OCI-M1 (cell line): ENCODE measurements at places on chromosomes 12 and 14.

DNA sequence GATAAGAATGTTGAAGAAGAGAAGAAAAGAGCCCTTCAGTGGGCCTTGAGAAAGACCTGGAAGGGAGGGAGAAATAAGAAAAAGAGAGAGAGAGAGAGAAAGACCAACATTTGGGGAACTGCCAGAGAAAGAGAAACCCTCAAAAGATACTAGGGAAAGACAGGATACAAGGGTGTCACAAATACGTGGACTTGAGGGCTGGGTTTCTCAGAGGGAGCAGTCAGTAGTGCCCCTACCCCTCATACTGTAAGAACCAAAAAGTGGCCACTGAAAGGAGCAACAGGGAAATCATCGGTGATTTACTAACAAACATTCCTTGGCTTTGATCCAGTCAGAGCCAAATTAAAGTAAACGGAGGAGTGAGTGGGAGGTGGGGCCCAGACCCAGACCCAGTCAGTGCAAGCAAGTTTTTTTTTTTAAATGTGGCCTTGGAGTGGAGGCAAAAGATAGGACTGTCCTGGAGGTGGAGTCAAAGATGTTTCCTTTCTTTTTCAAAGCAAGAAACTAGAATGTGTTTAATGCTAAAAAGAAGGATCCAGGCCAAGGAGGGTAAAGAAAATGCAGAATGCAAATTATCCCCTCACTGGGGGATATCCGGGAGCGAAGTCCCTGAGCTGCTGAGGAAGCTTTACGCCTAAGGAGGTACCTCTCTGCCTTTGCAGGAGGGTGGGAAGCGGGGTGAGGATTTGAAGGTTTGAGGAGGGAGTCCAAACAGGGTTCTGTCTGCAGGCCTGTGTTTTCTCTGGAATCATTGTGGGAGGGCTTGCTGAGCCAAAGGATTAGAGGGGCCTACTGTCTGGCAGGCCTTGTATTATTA, 143.5 kb upstream of the AMIGO2 start:
- peak; percentile 73 for DNase-seq

GRCh38 chr12:110349096-110349495, 54.4 kb downstream of the ANAPC7 start:
- DNase-seq = no peak

GRCh38 chr12:50302686-50303085, 19.4 kb upstream of the LIMA1 start:
- DNase-seq = no peak

- DNase-seq = peak; percentile 80
Measured at GRCh38 chr12:116599285-116600136, 40.3 kb downstream of the MAP1LC3B2 start.

GRCh38 chr12:54341378-54342300, 16.7 kb downstream of the COPZ1 start:
- no peak for DNase-seq

- no peak for DNase-seq
Measured at GRCh38 chr12:25830456-25830855, 128.0 kb upstream of the RASSF8 start.

- DNase-seq = no peak
Measured at GRCh38 chr12:52395761-52396434, 10.2 kb downstream of the KRT82 start.

DNA sequence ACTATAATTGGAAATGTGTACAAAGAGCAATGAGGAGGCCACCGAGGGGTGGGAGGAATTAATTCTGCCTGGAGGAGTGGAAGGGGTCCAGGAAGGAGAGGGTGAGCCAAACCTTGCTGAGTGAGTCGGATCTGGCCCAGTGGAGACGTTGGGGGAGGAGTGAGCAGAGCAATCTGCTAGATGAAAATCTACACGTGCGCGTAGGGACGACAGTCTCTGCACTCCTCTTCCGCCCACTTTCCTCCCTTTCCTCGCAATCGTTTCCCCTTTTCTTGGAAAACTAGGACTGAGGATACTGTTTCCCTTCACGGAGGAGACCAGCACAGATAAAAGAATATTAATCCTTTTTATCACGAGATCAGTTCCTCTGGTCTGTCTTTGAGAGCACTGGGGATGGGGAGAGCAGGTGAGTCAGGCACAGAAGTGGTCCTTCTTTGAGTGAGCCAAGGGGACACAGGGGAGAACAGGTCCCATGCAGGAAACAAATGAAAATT, 2.9 kb upstream of the NAB2 start:
- peak; percentile 84 for DNase-seq

DNA sequence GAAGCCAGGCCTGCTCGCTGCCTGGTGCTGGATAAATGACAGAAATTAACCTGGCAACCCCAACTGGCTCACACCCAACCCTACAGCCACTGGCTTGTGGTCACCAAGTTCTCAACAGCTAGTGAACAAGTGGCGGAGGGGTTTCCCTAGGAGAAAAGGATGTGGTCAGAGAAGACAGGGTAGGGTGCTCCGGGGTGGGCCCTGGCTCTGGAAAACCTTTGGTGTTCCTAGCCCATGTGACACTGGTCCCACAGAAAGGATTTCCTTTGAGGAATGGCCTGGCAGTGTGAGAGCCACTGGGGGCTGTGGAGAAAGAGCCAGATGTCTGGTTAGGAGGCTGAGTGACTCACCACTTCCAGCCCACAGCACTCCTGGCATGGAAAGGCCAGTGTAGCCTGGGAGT, 8.7 kb downstream of the SYNE3 start:
- DNase-seq = peak; percentile 51

DNA sequence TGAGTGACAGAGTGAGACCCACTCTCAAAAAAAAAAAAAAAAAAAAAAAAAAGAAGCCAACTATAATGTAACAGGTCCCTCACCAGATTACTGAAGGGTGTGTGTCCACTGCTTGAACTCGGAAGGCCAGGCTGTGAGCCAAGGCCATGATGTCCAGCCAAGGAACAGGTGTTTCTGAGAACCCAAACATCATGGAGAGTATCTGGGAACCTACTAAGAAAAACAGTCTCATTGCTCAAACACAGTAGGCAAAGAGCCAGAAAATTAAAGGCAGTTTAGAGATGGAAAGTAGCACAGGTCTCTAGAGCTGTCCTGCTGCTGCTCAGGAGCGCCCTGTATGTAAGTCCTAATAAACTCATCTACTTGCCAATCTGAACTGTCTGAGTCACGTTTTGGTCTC, 12.5 kb upstream of the MAP4K5 start:
- no peak for DNase-seq

DNA sequence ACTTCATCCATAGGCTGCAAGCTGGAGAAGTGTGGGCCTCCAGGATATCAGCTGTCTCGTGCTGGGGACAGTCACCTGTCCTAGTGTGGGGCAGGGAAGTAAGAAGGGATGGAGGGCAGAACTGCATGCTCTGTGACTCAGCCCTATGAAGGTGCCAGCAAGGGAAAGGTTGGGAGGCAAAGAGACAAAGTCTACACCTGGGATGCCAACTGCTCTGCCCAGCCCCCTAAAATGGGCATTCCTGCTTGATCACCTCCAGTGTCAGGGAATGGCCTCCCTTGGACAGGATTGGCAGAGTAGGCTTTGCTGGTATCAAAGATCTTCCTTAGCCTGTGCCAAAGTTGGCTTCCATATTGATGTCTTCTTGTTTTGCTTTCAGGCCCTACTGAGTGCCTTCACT, 335.0 kb downstream of the BCL11B start:
- DNase-seq = no peak

- peak; percentile 76 for DNase-seq
Measured at GRCh38 chr12:107607464-107608392, 77.9 kb upstream of the PWP1 start.

DNA sequence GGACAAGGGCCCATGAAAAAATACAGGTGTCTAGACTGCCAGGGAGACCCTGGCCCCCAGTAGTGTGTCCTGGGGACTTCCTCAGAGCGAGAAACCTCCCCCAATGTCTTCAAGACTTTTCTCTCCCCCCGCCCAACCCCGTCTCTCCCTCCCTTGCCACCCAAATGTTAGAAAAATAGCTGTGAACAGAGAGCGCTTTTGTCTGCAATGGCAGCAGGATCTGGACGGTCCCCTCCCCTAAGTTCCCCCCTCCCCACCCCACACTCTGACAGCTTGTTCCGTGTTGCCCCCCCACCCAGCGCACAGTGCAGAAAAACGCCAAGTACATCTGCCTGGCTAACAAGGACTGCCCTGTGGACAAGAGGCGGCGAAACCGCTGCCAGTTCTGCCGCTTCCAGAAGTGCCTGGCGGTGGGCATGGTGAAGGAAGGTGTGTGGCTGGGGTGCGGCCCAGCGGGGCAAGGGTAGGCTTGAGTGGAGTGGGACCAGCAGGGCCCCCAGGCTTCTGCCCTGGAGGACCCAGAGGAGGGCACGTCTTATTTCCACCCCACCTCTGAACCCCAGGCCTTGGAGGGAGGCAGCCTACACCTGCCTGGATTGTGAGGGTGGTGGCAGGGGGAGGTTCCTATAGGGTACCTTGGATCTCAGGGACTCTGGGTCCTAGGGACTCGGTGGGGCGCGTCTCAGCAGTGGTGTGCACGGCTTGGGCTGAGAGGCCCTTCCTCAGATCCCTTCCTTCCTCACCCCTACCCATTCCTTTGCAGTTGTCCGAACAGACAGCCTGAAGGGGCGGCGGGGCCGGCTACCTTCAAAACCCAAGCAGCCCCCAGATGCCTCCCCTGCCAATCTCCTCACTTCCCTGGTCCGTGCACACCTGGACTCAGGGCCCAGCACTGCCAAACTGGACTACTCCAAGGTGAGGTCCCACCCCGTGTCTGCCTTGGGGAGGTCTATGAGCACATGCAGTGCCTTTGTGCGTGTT, 4.8 kb downstream of the NR4A1 start:
- no peak for DNase-seq

- DNase-seq = no peak
Measured at GRCh38 chr12:106663385-106663784, 80.6 kb downstream of the RFX4 start.

DNA sequence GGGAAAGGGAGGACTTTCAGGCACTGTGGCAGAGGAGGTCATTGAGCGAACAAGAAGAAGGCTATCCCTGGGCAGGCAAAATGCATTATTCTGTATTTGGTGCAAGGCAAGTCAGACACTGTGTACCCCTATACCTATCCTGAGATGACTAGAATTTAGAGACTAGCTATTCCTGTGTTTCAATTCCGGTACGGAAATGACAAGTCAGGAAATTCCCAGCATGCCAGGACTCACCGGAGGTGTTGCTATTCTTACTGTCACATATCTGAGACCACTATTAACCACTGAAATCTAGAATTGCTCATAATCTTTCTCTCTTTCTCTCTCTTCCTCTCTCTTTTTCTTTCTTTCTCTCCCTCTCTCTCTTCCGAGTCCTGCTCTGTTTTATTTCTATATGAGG, 297.1 kb downstream of the PDZRN4 start:
- DNase-seq = no peak

- no peak for DNase-seq
Measured at GRCh38 chr14:79229383-79229909, 981.9 kb downstream of the DIO2 start.

- no peak for DNase-seq
Measured at GRCh38 chr12:104294927-104295668, 8.4 kb upstream of the EID3 start.

GRCh38 chr12:6667559-6668210, 4.8 kb upstream of the ING4 start:
- no peak for DNase-seq

DNA sequence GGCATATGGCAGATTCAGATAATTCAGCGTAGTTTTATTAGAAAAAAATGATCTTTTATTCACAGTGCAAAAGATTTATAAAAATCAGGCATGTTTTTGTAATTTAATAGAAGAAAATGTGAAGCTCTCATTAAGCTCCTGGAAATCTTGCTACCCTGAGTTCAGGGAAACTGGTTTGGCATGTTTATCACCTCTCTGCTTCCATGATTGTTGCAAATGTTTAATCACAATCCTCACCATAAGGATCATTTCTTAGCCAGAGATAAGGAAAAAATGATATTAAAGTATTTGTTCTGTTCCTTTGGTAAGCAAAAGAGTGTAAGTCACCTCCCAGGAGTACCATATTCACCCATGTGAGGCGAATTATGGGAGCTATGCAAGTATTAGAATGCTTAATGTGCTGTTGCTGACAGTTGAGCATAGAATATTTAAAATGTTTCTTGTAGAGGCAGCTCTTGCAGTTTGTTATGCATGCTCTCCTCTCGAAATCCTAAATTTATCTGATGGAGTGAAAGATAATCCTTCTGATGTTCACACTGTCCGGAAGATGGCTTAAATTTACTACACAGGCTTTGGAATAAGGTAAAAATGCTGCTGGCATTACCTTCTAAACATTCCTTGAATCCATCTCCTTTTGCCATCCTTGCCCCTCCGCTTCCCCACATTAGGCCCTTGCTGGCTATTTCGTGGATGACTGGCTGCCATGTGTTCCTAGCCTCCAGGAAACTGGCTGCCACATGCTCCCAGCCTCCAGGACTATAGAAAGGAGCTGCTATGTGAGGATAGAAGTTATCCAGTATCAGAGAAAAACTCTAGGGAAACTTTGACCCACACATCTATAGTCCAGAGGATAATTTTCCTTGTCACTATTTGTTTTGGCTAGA, 115.8 kb upstream of the CCDC198 start:
- no peak for DNase-seq

- DNase-seq = no peak
Measured at GRCh38 chr14:61050417-61050816, 69.4 kb downstream of the SLC38A6 start.

GRCh38 chr12:63326260-63326659, 175.3 kb upstream of the AVPR1A start:
- no peak for DNase-seq

- no peak for DNase-seq
Measured at GRCh38 chr12:49228653-49229052, 36.2 kb upstream of the TUBA1C start.

DNA sequence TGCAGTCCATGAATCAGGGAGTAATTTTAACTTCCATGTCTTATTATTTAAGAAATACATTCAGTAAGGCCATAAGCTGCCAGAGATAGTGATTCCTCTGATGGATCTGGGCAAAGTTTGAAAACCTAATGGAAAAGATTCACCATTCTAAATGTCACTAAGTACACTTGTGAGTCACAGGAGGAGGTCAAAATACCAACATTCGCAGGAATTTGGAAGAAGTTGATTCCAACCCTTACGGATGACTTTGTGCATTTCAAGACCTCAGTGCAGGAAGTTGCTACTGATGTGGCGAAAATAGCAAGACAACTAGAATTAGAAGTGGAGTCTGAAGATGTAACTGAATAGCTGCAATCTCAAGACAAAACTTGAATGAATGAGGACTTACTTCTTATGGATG, 69.8 kb downstream of the OSBPL8 start:
- DNase-seq = no peak

- no peak for DNase-seq
Measured at GRCh38 chr12:40752011-40752410, 59.8 kb downstream of the CNTN1 start.

GRCh38 chr12:21566223-21566906, 38.3 kb downstream of the GYS2 start:
- DNase-seq = no peak
